T-helper 17 cell (primary cell): ENCODE measurements at places on chromosomes 5 and 9. TPM values are rescaled to one million over a fixed set of nuclear protein-coding genes. Genes with fewer than 3 reads are reported as not detected.

GRCh38 chr5:170813231-170813630, 29.7 kb downstream of the GABRP start:
- no peak for DNase-seq

DNA sequence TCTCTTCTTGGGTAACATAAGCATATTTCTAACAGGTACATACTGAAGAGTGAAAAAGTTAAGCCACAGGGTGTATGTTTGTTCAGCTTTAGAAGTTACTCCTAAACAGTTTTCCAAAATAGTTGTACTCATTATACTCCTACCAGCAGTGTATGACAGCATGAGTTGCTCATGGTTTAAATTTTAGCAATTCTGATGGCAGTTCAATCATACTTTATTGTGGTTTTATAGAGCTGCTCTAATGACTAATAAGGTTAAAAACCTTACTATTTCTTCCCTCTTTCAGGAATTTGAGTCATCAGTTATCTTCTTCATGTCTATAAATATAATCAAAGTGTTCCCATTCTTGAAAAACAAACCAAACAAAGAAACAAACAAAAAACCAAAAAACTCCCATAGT, 81.5 kb downstream of the CAAP1 start:
- no peak for DNase-seq

GRCh38 chr9:9246726-9247125, 1366.1 kb downstream of the PTPRD start:
- no peak for DNase-seq

DNA sequence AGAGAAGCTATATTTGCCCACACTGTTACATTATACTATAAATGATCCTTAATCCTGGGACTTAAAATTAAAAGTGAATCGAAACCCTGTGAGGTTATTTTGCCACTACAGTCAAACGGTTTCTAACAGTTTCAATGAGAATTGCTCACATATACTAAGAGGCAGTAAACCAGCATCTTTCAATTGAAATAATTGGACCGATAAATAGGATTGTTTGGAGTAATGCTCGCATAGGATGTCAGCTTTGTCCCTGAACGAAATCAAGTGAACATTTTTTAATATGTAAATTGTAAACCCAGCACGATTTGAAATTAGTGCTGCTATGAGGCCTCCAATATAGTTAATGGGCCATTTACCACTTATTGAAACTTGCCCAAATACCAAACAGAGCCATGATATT, 60.5 kb downstream of the ELAVL2 start:
- DNase-seq: no peak

DNA sequence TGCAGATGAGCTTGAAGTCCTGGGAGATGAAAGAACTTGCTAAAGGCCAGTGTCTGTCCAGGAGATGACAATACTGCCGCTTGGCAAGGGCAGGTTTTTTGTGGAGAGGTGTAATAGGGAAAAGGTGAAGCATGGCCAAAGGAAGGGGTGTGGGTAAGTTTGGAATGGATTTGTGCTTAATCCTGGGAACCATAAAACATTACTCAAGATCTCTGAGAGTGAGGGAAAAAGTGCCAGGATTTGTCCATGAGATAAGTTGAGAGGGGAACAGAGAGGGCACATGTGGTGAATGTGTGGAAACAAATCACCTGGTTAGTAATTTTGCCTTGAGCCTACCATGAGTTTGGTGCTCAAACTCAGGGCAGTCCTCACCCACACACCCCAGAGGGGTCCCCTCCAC, 108.8 kb upstream of the CD180 start:
- DNase-seq: no peak

GRCh38 chr9:108056084-108056804, 566.7 kb upstream of the KLF4 start:
- DNase-seq: no peak

DNA sequence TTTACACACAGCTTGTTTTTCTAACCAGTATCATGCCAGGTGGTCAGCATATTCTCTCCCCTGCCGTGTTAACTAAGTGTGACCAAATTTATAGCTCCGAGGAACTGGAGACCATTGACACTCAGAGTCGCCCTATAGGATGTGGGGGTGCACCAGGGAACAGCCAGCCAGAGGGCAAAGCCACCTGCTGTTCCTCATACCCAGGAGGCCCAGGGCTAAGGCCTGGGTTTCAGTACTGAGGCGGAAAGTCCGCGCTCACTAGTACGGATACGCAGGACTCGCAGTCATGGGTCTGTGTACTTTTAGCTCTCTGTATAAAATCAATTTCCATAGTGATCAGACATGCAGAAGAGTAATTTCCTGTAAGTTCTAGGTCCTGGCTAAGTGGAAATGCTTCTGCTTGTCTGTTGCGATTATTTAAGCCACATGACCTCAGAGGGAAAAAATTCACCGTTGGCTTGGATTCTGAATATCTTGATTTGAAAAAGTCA, 247.0 kb downstream of the AOPEP start:
- DNase-seq: no peak

DNA sequence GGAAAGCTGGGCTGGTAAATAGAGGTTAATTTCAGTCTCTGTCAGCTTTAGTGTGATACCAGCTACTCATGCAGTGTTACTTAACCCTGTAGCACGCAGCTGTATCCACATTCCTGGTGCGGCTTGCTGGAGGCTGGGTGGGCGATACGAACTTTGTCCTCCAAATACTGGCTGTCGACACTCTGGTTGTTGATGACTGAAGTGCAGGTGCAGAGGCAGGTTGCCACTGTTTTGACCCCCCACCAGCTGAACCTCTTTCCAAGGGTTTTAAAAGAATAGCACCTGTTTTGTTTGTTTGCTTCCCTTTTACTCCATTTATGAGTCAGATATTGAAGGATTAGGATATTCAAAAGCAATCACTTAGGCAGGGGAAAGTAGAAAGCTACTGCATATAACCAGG, 4.4 kb upstream of the RABGAP1 start:
- DNase-seq: no peak

DNA sequence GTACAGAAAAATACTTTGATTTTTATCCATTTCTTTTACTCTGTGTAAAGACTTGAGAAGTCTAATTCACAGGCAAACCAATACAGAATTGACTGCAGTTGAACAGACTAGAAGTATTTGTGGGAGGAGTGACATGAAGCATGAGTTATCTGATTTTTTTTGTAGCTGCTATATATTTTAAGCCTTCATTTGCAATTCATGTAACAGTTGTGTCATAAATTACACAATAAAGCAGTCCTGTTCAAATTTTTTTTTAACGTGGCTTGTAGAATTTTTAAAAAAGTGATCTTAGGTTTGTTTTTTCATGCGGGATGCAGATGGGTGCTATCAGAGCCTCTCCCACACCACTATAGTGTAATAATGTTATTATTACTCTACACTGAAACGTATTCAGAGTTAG, 2.9 kb upstream of the MAML1 start:
- DNase-seq: no peak

- no peak for DNase-seq
Observed at GRCh38 chr5:143877196-143877595, 65.2 kb downstream of the HMHB1 start.

GRCh38 chr9:40925149-40925548, 203.3 kb downstream of the FOXD4L6 start:
- no peak for DNase-seq

GRCh38 chr9:112618385-112619009, 99.4 kb downstream of the INIP start:
- no peak for DNase-seq

GRCh38 chr9:118575341-118576070, 793.7 kb downstream of the BRINP1 start:
- DNase-seq: no peak

DNA sequence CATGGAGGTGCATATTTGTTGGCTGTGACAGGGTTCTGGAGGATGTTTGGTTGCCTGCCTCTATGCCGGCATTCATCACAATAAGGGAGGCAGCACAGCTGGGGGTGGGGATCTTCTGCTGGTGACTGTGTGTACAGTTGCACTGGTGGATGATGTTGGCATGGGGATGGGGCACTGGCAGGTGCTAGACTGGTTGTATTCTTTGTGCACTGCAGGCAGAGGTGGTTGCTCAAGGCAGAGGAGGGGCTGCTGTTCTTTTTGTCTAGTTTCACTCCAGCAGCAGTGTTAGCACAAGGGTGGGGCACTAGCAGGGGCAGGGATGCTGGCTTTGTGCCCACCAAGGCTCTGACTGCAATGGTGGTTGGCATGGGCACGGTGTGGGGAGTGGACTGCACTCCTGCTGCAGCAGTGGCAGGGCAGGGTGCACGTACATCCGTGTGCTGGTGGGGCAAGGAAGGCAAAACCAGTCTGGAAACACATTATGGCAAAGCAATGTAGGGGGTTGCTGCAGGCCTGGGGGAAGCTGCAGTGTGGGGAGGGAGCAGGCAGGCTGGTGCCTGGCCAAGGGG, 69.3 kb downstream of the ISOC1 start:
- no peak for DNase-seq

- no peak for DNase-seq
Observed at GRCh38 chr5:143557061-143557818, 153.8 kb upstream of the NR3C1 start.

DNA sequence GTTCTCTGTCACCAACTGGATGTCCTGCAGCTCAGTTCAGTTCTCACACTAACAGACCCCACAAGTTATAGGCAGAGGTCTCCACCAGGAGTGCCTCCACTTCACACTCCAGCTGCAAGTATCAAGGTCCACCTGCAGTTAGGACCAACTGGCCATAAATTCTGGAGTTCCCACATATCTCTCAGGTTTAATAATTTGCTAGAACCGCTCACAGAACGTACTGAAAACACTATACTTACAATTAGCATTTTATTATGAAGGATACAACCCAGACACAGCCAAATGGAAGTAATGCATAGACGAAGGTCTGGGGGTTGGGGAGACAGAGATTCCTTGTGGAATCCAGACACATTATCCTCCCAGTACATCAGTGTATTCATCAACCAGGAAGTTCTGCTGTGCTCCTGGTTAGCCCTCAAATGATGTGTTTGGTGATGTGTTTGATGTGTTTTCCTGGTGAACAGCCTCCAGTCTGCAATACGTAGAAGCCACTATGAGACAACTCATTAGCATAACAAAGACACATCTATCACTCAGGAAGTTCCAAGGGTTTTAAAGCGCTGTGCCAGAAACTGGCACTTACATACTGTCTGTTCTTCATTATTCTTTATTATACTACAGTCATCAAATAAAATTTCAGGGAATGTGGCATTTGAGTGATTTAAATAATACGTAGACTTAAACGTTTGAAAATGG, 25.4 kb downstream of the OGN start:
- DNase-seq: no peak

The CDKN2A gene
- 5.7 TPM for total RNA-seq

The ZNF883 gene
- total RNA-seq: 1.3 TPM

The CMYA5 gene
- 0.15 TPM for total RNA-seq

The HTR4 gene
- total RNA-seq: not detected

The EGFLAM gene
- total RNA-seq: not detected

The FBP1 gene
- 5.1 TPM for total RNA-seq

The AK1 gene
- 35.9 TPM for total RNA-seq
